Aorta (tissue), 5 donors: ENCODE measurements at places on chromosomes 3 and 15. TPM values are rescaled to one million over a fixed set of nuclear protein-coding genes. Genes with fewer than 3 reads are reported as not detected.
A peak's percentile ranks its signal among the peaks of the same experiment; 100 is the strongest.

GRCh38 chr15:81642451-81642990 is 268.5 kb upstream of the TMC3 start:
- H3K36me3 ChIP-seq = no peaks in the 10 kb centered on the region
- no peak for DNase-seq
- no peak overlapping the region for H3K4me3 ChIP-seq
- H3K27me3 ChIP-seq = no peaks in the 10 kb centered on the region
- H3K27ac ChIP-seq = no peak overlapping the region

Gene SPATA12
- total RNA-seq = not detected

DNA sequence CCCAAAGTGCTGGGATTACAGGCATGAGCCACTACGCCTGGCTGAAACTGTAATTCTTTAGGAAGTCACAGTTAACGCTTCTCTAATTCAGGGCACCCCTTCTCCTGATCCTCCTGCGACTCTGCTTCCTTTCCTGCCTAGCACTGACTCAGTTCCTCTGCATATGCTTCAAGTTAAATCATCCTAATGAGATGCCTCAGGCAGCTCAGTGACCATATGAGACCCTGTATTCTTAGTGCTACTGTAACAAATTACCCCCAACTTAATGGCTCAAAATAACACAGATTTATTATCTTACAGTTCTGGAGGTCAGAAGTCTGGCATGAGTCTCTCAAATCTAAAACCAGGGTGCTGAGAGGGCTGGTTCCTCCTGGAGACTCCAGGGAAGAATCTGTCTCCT is 271.8 kb upstream of the LYSMD4 start:
- no peak overlapping the region for H3K4me3 ChIP-seq
- no peak for DNase-seq
- no peaks in the 10 kb centered on the region for H3K36me3 ChIP-seq
- H3K4me1 ChIP-seq = no peaks in the 10 kb centered on the region
- no peak overlapping the region for H3K27ac ChIP-seq
- no peaks in the 10 kb centered on the region for H3K27me3 ChIP-seq

GRCh38 chr3:47482366-47482765 is 6.6 kb upstream of the SCAP start:
- H3K27me3 ChIP-seq = no peaks in the 10 kb centered on the region
- H3K4me1 ChIP-seq = no peaks in the 10 kb centered on the region
- no peak for DNase-seq
- H3K27ac ChIP-seq = no peak overlapping the region
- no peaks in the 10 kb centered on the region for H3K36me3 ChIP-seq

GRCh38 chr15:39535466-39535865 is 45.4 kb upstream of the THBS1 start:
- H3K36me3 ChIP-seq = no peaks in the 10 kb centered on the region
- H3K27me3 ChIP-seq = no peaks in the 10 kb centered on the region
- no peak overlapping the region for H3K27ac ChIP-seq

- no peaks in the 10 kb centered on the region for H3K4me1 ChIP-seq
- no peaks in the 10 kb centered on the region for H3K36me3 ChIP-seq
- no peak overlapping the region for H3K4me3 ChIP-seq
- no peaks in the 10 kb centered on the region for H3K27me3 ChIP-seq
Observed at GRCh38 chr3:65751123-65751700, 287.5 kb downstream of the MAGI1 start.

Gene ZDHHC3
- 60.5 TPM for total RNA-seq

GRCh38 chr3:74905478-74905877 is 291.0 kb upstream of the CNTN3 start:
- DNase-seq = no peak
- H3K27me3 ChIP-seq = no peaks in the 10 kb centered on the region
- no peak overlapping the region for H3K27ac ChIP-seq
- H3K4me3 ChIP-seq = no peak overlapping the region
- no peaks in the 10 kb centered on the region for H3K4me1 ChIP-seq

Gene DAZL
- total RNA-seq = not detected

DNA sequence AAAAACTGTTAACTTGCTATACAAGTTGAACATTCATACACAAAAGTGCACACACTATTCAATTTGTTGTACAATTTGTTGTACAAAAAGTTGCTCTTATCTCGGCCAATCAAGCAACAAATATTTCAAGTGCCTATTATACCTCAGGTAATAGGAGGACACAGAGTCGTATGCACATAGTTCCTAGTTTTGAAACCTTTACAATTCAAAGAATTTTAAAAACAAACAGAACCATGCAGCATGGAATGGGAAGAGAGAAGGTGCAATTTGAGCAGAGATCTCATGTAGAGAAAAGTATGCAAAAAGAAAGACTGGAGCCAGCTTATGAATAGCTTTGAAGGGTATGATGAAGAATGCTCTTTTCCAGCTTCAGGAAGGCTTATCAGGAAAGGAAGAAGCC is 46.5 kb upstream of the ARPP19 start:
- no peak overlapping the region for H3K27ac ChIP-seq
- H3K27me3 ChIP-seq = no peaks in the 10 kb centered on the region
- DNase-seq = no peak
- no peak overlapping the region for H3K4me3 ChIP-seq
- H3K4me1 ChIP-seq = no peaks in the 10 kb centered on the region

GRCh38 chr15:47003568-47003967 is 713.7 kb upstream of the SEMA6D start:
- H3K27ac ChIP-seq = no peak overlapping the region
- H3K4me1 ChIP-seq = no peaks in the 10 kb centered on the region
- no peaks in the 10 kb centered on the region for H3K36me3 ChIP-seq
- DNase-seq = no peak
- no peaks in the 10 kb centered on the region for H3K27me3 ChIP-seq

- H3K4me3 ChIP-seq = no peak overlapping the region
- peaks cover 2% of the 10 kb centered on the region for H3K36me3 ChIP-seq
- H3K4me1 ChIP-seq = no peaks in the 10 kb centered on the region
- no peak overlapping the region for H3K27ac ChIP-seq
- H3K27me3 ChIP-seq = no peaks in the 10 kb centered on the region
- DNase-seq = no peak
Observed at GRCh38 chr3:113258361-113258760, 47.0 kb downstream of the BOC start.

Gene TASOR
- 55.7 TPM for total RNA-seq

Gene PLCB2
- total RNA-seq = 23.6 TPM

Gene CRABP1
- not detected for total RNA-seq

Gene TAMM41
- total RNA-seq = 17.1 TPM

DNA sequence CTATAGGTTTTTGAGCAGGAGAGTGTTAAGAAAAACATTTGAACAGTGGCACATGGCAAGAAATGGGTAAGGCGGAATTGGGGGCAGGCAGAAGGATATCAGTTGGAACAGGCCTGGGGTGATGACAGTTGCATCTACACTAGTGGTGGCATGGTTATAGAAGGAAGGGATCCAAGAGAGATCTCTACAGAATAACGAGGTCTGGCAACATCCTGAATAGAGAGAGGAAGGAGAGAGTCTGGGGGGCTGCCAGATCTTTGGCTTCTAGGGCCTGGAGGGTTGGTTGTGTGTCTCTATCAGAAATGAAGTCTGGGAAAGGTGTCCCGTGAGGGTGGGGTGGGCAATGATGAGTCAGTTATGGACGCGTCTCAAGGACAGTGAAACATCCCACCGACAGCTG is 26.3 kb downstream of the FSTL1 start:
- DNase-seq = no peak
- peak overlapping the region; percentile 88 for H3K27ac ChIP-seq
- H3K4me3 ChIP-seq = no peak overlapping the region
- H3K36me3 ChIP-seq = no peaks in the 10 kb centered on the region
- no peaks in the 10 kb centered on the region for H3K27me3 ChIP-seq
- peaks cover 6% of the 10 kb centered on the region for H3K4me1 ChIP-seq

GRCh38 chr15:49088996-49089395 is 42.8 kb upstream of the SECISBP2L start:
- H3K27me3 ChIP-seq = no peaks in the 10 kb centered on the region
- H3K27ac ChIP-seq = no peak overlapping the region
- DNase-seq = no peak

DNA sequence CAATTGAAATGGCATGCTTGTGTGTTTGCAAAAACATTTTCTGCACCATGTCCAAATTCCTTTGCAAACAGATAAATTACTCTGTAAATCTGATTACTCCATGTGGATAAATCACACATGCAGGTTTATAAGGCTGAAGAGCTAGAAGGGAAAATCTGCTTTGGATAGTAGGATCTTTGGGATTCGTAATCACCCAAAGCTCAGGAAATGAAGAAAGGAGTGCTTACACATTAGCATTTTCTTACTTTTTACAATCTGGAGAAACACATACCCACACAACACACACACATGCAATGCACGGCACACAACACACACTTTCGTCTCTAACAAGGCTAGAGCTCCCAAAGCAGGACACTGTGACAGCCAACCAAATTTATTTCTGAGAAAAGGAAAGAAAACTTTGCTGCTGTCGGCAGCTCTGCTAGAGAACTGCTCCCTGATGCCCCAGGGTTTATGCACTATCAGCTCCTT is 2.1 kb downstream of the LSAMP start:
- no peak for DNase-seq
- no peak overlapping the region for H3K27ac ChIP-seq
- no peaks in the 10 kb centered on the region for H3K4me1 ChIP-seq
- no peaks in the 10 kb centered on the region for H3K36me3 ChIP-seq
- H3K4me3 ChIP-seq = no peak overlapping the region

- H3K36me3 ChIP-seq = peaks cover 16% of the 10 kb centered on the region
- no peak for DNase-seq
- no peak overlapping the region for H3K27ac ChIP-seq
- H3K4me1 ChIP-seq = no peaks in the 10 kb centered on the region
Observed at GRCh38 chr3:107806536-107806935, 283.8 kb downstream of the BBX start.

Gene FSIP1
- total RNA-seq = 1.2 TPM

Gene HYAL2
- total RNA-seq = 71.2 TPM

DNA sequence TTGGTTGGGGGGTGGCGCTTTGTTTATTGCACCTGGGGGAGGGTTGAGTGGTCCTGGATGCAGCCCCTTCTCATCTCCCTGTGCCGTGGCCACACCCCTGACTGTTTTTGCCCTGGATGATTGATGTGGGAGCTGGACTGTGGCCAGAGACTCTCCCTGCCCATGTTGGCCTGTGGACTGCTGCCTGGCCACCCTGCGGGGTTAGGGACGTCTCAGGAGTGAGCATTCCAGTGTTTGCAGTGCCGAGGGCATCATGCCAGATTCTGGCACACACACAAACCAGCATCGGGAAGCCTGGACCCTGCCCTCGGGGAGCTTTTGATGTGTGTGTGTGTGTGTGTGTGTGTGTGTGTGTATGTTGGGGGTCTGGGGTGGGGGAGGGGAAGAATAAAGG is 15.8 kb downstream of the APBA2 start:
- H3K4me1 ChIP-seq = no peaks in the 10 kb centered on the region
- H3K27ac ChIP-seq = no peak overlapping the region
- no peak overlapping the region for H3K4me3 ChIP-seq
- DNase-seq = no peak
- no peaks in the 10 kb centered on the region for H3K27me3 ChIP-seq

GRCh38 chr3:133821767-133822638 is 16.4 kb downstream of the SRPRB start:
- no peaks in the 10 kb centered on the region for H3K4me1 ChIP-seq
- no peak overlapping the region for H3K27ac ChIP-seq
- H3K27me3 ChIP-seq = no peaks in the 10 kb centered on the region
- H3K4me3 ChIP-seq = no peak overlapping the region

- H3K36me3 ChIP-seq = no peaks in the 10 kb centered on the region
- H3K4me1 ChIP-seq = no peaks in the 10 kb centered on the region
- no peak overlapping the region for H3K27ac ChIP-seq
- DNase-seq = no peak
- no peaks in the 10 kb centered on the region for H3K27me3 ChIP-seq
- no peak overlapping the region for H3K4me3 ChIP-seq
Observed at GRCh38 chr15:32974691-32975090, 219.8 kb downstream of the FMN1 start.

Gene HHLA2
- total RNA-seq = not detected

DNA sequence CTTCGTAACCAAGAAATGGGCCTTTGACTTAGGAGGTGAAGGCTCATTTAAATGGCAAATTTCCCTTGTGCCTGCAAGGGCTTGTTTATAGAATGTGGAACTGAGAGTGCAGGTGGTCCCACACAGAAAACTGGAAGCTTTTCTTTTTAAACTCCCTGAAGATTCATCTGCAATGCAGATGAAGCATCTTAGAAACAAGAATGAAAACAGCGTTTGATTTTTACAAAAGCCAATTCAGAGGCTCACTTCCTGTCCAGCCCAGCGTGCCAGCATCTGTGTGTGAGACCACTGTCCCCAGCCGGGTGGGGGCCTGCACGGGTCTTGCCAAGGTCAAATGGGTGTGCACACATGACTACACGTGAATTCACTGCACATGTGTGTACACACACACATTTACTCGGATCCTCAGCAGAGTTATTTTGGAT is 94.7 kb downstream of the LINGO1 start:
- peak; percentile 62 for DNase-seq
- H3K27ac ChIP-seq = no peak overlapping the region
- no peaks in the 10 kb centered on the region for H3K4me1 ChIP-seq
- H3K27me3 ChIP-seq = no peaks in the 10 kb centered on the region

Gene IMPG2
- 0.63 TPM for total RNA-seq

DNA sequence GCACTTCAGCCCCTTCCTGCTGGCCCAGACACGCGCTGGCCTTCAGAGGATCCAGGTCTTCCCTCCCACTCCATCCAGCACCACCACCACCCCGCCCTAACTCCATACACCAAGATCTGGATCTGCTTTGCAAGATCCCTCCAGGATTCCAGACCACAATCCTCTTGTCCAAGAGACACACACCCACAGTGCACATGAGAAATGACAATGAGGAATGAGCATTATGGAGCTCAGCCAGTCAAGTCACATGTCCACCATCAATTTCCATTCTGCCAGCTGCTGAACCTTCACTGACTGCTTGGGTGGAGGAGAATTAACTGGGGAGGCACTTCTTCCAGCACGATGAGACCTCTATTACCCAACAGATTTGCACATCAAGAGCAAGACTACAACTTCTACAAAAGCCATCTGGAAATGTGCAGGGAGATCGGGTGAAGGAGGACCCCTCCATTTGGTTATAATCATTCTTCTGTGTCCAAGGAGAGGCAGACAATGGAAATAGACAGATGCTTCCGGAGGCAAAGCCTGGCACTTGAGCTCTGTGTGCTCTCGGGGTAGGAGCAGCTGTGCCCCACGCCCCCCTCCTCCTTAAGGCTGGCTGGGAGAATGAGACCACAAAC is 12.3 kb upstream of the SPATA12 start:
- H3K27ac ChIP-seq = no peak overlapping the region
- H3K4me3 ChIP-seq = no peak overlapping the region
- no peaks in the 10 kb centered on the region for H3K27me3 ChIP-seq
- DNase-seq = no peak
- H3K36me3 ChIP-seq = no peaks in the 10 kb centered on the region

- no peak overlapping the region for H3K4me3 ChIP-seq
- H3K27me3 ChIP-seq = no peaks in the 10 kb centered on the region
- H3K4me1 ChIP-seq = no peaks in the 10 kb centered on the region
Observed at GRCh38 chr3:9224490-9224889, 25.0 kb downstream of the SRGAP3 start.

DNA sequence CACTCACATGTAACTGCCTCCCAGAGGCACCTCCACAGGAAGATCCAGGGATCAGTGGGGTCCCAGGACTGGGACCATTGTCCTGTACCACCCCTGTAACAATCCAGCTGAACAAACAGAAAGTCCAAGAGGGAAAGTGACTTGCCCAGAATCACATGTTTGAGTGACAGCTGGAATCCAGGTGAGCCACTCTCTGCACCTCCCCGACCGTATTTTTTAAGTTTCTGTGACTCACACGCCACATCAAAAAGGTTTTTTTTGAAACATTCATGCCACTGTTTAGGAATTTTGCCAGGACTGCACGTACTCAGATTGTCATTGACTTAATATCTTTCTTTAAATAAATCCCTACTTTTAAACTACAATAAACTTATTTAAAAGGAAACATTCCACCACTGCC is 9.8 kb upstream of the SLC6A1 start:
- H3K27me3 ChIP-seq = no peaks in the 10 kb centered on the region
- no peak overlapping the region for H3K4me3 ChIP-seq
- DNase-seq = no peak
- H3K36me3 ChIP-seq = no peaks in the 10 kb centered on the region

Gene WNT7A
- not detected for total RNA-seq
